Panc1 (cell line): ENCODE measurements at places on chromosomes 16 and 17. TPM values are rescaled to one million over a fixed set of nuclear protein-coding genes. Genes with fewer than 3 reads are reported as not detected.

GRCh38 chr17:51119415-51120356 is 982 bp downstream of the SPAG9 start:
- H3K4me3 ChIP-seq, result peak overlapping the region; percentile 84
- H3K36me3 ChIP-seq, result peaks cover 7% of the 10 kb centered on the region; the same call in 1 of the 2 replicates
- DNase-seq, result no peak
- H3K27me3 ChIP-seq, result no peaks in the 10 kb centered on the region

DNA sequence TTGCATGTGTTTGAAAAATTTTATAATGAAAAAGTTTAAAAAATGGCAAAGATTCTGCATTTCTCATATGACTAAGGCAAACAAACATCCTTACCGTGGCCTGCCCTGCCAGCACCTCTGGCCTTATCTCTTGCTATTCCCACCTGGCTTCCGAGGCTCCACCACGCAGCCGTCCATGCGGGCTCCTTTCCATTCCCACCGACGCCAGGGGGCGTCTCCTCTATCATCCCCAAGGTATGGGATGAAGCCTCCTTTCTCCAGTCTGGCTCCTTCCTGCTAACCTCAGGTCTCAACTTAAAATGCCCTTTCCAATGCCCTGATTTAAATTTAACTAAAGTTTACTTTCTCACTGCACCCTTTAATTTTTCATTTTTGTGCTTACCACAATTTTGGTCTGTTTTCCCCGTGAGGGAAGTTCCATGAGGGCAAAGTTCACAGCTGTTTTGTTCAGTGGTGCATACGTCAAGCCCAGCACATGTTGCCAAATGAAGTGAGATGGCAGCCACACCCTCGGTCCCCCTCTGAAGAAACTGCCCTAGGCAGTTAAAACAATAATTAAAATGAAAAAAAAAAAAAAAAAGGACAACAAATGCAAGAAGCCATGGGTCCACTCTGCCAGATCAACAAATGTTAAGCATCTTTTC is 13.3 kb upstream of the SDK2 start:
- no peaks in the 10 kb centered on the region for H3K4me1 ChIP-seq
- peaks cover 23% of the 10 kb centered on the region for H3K27me3 ChIP-seq
- H3K36me3 ChIP-seq, result no peaks in the 10 kb centered on the region
- DNase-seq, result no peak
- H3K27ac ChIP-seq, result no peak overlapping the region

Gene KCNAB3
- total RNA-seq, result 3.5 TPM

Gene NDEL1
- total RNA-seq, result 44.8 TPM

GRCh38 chr16:57786632-57787518 is 15.4 kb downstream of the KIFC3 start:
- no peak overlapping the region for H3K4me3 ChIP-seq
- no peak overlapping the region for H3K27ac ChIP-seq
- no peaks in the 10 kb centered on the region for H3K36me3 ChIP-seq
- DNase-seq, result no peak
- H3K27me3 ChIP-seq, result no peaks in the 10 kb centered on the region
- no peaks in the 10 kb centered on the region for H3K4me1 ChIP-seq

- H3K4me1 ChIP-seq, result peaks cover 3% of the 10 kb centered on the region; the same call in 1 of the 2 replicates
- H3K27me3 ChIP-seq, result no peaks in the 10 kb centered on the region
- no peak overlapping the region for H3K4me3 ChIP-seq
- H3K36me3 ChIP-seq, result no peaks in the 10 kb centered on the region
- no peak for DNase-seq
- no peak overlapping the region for H3K27ac ChIP-seq
Measured at GRCh38 chr17:16433514-16433913, 18.1 kb downstream of the TRPV2 start.

GRCh38 chr17:70091005-70091568 is 16.1 kb downstream of the KCNJ16 start:
- H3K36me3 ChIP-seq, result no peaks in the 10 kb centered on the region
- no peak overlapping the region; the same call in 1 of the 2 replicates for H3K27ac ChIP-seq
- no peak for DNase-seq
- H3K4me3 ChIP-seq, result no peak overlapping the region
- no peaks in the 10 kb centered on the region for H3K27me3 ChIP-seq

DNA sequence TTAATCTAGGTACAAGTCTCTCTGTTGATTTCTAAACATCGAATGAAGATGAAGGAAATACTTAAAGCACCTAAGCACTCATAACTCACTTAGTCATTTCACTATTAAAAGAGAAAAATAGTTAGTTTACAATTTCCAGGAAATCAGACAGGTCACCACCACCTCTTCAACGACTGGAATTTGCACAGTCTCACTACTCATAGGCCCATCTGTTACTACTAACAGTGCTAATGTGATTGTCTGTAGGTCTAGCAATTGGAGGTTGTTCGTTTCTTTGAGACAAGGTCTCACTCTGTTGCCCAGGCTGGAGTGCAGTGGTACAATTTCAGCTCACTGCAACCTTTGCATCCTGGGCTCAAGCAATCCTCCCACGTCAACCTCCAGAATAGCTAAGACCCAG is 444.6 kb downstream of the MAF start:
- H3K27me3 ChIP-seq, result no peaks in the 10 kb centered on the region
- no peaks in the 10 kb centered on the region for H3K36me3 ChIP-seq
- DNase-seq, result no peak
- H3K27ac ChIP-seq, result no peak overlapping the region
- no peaks in the 10 kb centered on the region for H3K4me1 ChIP-seq

DNA sequence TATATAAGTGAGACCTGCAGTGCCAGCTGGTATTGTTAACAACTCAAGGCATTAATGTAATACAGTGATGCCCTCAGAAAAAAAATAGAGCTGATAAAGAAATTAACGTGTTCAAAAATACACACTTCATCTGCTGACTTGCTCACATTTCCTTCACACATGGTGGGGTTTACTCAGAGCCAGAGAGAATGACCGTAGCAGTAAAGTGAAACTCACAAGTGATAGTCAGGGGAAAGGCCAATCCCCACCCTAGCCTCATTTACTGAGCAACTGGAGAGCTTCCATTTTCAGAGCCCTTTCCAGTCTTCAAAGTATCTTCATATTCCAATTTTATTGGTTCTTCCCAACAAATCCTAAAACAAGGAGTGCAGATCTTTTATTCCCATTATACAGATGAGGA is 74.0 kb upstream of the HLF start:
- no peak overlapping the region for H3K27ac ChIP-seq
- H3K36me3 ChIP-seq, result no peaks in the 10 kb centered on the region
- no peak for DNase-seq
- no peaks in the 10 kb centered on the region for H3K4me1 ChIP-seq
- H3K4me3 ChIP-seq, result no peak overlapping the region

DNA sequence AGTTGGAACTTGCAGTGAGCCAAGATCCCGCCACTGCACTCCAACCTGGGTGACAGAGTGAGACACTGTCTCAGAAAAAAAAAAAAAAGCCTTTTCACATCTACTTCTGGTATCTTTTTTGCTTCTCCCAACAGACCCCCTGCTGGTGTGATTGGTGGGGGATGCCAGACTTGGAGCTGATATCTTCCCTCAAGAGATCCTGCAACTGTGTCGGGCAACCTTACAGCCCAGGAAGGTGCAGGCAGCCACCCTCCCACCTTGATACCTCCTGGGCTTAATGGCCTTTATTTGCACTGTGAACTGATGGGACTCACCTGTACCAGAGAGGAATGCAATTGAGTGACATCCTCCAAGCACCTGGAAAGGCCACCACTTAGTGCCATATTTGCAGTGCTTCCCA is 142.3 kb downstream of the RGS9 start:
- no peak for DNase-seq
- H3K4me3 ChIP-seq, result no peak overlapping the region
- no peak overlapping the region for H3K27ac ChIP-seq
- H3K27me3 ChIP-seq, result no peaks in the 10 kb centered on the region; the same call in 1 of the 2 replicates
- no peaks in the 10 kb centered on the region for H3K36me3 ChIP-seq

DNA sequence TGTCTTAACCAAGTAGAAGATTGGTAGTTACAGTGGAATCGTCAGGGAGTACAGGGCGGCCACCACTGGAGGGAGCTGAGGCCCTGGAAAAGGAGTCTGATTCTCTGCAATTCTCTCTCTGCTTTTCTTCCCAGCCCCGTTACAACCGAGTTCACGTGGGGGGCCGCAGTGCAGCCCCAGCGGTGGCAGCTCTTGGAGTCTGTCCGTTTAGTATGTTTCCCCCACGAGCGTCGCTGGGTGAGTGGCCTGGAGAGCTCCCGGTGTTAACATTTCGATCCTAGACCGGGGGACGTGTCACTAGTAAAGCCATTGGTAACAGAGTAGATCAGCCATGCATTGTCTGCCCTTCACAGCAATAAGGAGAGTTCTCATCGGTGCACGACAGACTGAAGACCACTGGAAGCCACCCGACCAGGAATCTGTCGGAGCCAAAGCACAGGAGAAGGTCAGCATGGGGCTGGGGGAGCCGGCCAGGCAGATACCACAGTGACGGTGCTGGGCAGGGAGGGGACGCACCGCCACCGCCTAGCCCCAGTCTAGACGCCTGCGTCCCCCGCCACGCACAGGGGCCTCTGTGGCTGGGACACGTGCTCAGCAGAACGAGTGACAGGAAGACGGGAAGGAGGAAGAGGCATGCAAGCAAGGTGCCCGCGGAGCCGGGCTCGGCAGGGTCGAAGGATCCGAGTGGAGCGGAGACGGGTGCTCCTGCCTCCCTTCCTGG is 15.7 kb downstream of the SLC16A3 start:
- no peaks in the 10 kb centered on the region; the same call in 1 of the 2 replicates for H3K36me3 ChIP-seq
- peaks cover 77% of the 10 kb centered on the region for H3K4me1 ChIP-seq
- no peaks in the 10 kb centered on the region for H3K27me3 ChIP-seq
- peak overlapping the region; percentile 95 for H3K27ac ChIP-seq

DNA sequence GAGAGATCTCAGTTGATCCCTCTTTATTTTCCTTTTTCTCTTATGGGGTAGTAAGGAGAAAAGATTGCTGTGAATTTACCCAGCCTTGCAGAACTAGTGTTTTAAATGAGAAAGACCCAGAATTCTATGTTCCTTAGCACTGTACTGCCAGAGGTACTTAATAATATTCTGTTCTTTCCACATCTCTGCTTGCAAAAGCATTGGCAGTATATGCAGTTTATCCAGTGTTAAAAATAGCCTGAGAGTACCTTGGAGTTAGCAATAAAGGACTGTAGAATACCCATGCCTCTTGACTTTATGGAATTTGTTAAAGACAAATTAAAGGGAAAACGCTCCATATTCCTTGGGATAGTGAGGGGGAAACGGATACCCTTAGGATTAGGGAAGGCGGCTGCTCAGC is 11.9 kb downstream of the SLC7A6 start:
- H3K27ac ChIP-seq, result no peak overlapping the region
- no peak for DNase-seq
- no peaks in the 10 kb centered on the region for H3K36me3 ChIP-seq
- no peaks in the 10 kb centered on the region for H3K27me3 ChIP-seq
- H3K4me3 ChIP-seq, result no peak overlapping the region
- H3K4me1 ChIP-seq, result no peaks in the 10 kb centered on the region

DNA sequence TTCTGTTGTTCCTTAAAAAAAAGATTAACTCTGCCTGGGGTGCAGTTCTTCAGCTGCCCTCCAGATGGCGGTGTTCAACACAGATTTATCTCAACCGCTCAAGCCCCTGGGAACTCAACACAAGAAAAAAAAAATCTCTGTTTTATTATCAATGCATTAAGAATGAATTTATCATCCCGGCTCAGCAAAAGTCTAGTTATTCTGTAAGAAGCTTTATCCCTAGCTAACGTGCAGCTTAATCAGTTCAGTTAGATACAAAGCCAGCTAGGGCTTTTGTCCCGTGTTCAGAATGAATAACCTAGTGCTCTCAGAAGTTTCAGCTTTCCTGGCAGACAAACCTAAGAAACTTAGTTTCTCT is 475.9 kb upstream of the CCL2 start:
- H3K4me3 ChIP-seq, result no peak overlapping the region
- H3K36me3 ChIP-seq, result no peaks in the 10 kb centered on the region
- peak; percentile 38 for DNase-seq
- H3K27me3 ChIP-seq, result peaks cover 14% of the 10 kb centered on the region
- H3K4me1 ChIP-seq, result no peaks in the 10 kb centered on the region

- no peak for DNase-seq
- H3K27ac ChIP-seq, result no peak overlapping the region
- peaks cover 24% of the 10 kb centered on the region for H3K4me1 ChIP-seq
- H3K4me3 ChIP-seq, result no peak overlapping the region
- H3K36me3 ChIP-seq, result no peaks in the 10 kb centered on the region
Measured at GRCh38 chr16:11205065-11205699, 50.8 kb downstream of the SOCS1 start.

Gene PRDM7
- not detected for total RNA-seq

- peaks cover 14% of the 10 kb centered on the region; the same call in 1 of the 2 replicates for H3K4me1 ChIP-seq
- no peak for DNase-seq
- H3K4me3 ChIP-seq, result no peak overlapping the region
- H3K27me3 ChIP-seq, result no peaks in the 10 kb centered on the region
Measured at GRCh38 chr16:24544640-24545039, 5.3 kb downstream of the RBBP6 start.

DNA sequence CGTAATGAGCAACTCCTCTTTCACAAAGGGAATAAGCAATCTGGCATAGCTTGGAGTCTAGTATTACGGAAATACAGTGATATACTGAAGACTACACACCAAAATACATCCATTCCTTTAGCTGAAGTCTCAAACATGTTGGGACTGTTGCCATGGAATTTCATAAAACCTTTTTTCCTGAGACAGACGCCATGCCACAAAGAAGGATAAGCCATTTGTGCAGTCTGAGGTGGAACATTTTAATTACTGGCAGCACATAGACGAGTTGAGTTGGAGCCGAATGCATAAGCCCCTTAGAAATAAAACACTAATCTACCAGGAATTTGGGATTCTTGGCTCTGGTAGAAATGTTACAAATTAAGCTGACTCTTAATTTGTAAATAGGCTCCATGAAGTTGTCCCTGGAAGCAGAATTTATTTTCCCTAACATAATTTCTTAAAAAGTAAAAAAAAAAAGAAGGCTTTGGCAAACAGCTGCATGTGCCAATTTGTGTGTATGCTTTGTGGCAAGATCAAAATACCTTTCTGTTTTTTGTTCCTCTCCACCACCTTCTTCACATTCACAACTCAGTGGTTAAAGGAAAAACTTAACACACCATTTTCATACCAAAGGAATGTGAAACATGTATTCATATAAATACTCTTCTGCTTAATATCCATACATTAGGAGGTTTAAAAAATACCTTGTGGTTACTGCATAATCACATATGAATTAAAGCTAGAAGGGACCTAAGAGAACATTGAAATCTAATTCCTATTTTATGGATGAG is 25.5 kb downstream of the GRB7 start:
- no peaks in the 10 kb centered on the region; the same call in 1 of the 2 replicates for H3K27me3 ChIP-seq
- H3K27ac ChIP-seq, result no peak overlapping the region
- no peak for DNase-seq
- no peaks in the 10 kb centered on the region for H3K4me1 ChIP-seq

Gene CALB2
- 0.59 TPM for total RNA-seq

DNA sequence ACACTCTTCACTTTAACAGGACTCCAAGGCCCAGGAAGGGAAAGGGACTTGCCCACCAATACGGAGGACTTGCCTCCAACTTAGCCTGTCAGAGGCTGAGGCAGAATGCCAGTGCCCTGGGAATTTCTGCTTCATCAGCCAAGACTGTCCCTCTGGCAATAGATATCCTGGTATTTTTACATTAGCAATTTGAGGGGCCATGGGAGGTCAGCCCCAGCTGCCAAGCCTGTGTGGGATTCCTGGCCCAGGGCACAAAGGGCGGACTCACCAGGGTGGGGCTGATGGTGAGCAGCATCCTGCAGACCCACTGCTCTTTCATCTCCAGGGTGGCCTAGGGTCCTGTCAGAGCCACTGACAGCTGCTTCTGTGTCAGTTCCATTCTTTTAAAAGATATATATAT is 78.3 kb upstream of the CIBAR2 start:
- no peak overlapping the region for H3K4me3 ChIP-seq
- H3K4me1 ChIP-seq, result peaks cover 12% of the 10 kb centered on the region
- H3K27ac ChIP-seq, result no peak overlapping the region
- no peak for DNase-seq
- H3K27me3 ChIP-seq, result no peaks in the 10 kb centered on the region

Gene TSPAN10
- 4.8 TPM for total RNA-seq

- peaks cover 10% of the 10 kb centered on the region for H3K4me1 ChIP-seq
- H3K4me3 ChIP-seq, result no peak overlapping the region
- H3K36me3 ChIP-seq, result no peaks in the 10 kb centered on the region
- no peaks in the 10 kb centered on the region for H3K27me3 ChIP-seq
Measured at GRCh38 chr17:64214950-64215349, 48.1 kb downstream of the TEX2 start.
